ENCODE measurements at places on chromosomes 3 and 15. TPM values are rescaled to one million over a fixed set of nuclear protein-coding genes. Genes with fewer than 3 reads are reported as not detected.

- H3K4me1 ChIP-seq = peaks cover 6% of the 10 kb centered on the region
- H3K36me3 ChIP-seq = no peaks in the 10 kb centered on the region
- no peak for DNase-seq
- no peak overlapping the region for H3K27ac ChIP-seq
Observed at GRCh38 chr15:89435362-89435761, 61.0 kb downstream of the RHCG start.

CD80 gene
- total RNA-seq = not detected

GRCh38 chr3:40800343-40800742, 275.6 kb downstream of the ZNF621 start:
- peak; percentile 2 for DNase-seq
- H3K4me3 ChIP-seq = no peak overlapping the region
- no peak overlapping the region for H3K27ac ChIP-seq
- no peaks in the 10 kb centered on the region for H3K4me1 ChIP-seq
- no peaks in the 10 kb centered on the region for H3K36me3 ChIP-seq

DNA sequence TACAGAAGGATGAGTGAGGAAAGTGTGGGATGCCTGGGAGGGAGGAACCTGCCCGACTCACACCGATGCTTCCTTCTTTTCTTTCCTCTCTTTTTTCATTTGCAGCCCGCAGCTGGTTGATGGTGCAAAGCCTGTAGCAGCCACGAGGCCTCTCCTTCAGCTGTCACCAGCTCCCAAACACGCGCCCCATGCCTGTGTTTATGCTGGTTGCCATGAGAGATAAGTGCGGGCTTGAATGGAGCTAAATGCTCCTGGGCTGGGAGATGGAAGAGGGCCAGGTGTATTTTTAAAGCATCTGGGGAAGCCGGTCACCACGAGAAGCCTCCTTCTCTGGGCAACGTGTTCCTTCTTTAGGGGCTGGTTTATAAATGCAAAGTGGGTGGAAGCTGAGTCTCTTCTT, 9.3 kb downstream of the COLQ start:
- no peaks in the 10 kb centered on the region for H3K36me3 ChIP-seq
- H3K27ac ChIP-seq = no peak overlapping the region
- no peaks in the 10 kb centered on the region for H3K27me3 ChIP-seq
- no peaks in the 10 kb centered on the region for H3K4me1 ChIP-seq
- no peak for DNase-seq
- no peak overlapping the region for H3K4me3 ChIP-seq

GRCh38 chr3:72346526-72346926, 501.7 kb downstream of the SHQ1 start:
- H3K4me3 ChIP-seq = no peak overlapping the region
- peak overlapping the region; percentile 39 for H3K27ac ChIP-seq
- DNase-seq = peak; percentile 69
- H3K27me3 ChIP-seq = no peaks in the 10 kb centered on the region
- no peaks in the 10 kb centered on the region for H3K36me3 ChIP-seq

CLN6 gene
- total RNA-seq = 12.4 TPM

GRIP2 gene
- total RNA-seq = 4.0 TPM

GRCh38 chr15:64149424-64149823, 2.1 kb upstream of the SNX22 start:
- peaks cover 20% of the 10 kb centered on the region for H3K4me1 ChIP-seq
- no peak overlapping the region for H3K27ac ChIP-seq
- peaks cover 14% of the 10 kb centered on the region for H3K27me3 ChIP-seq
- DNase-seq = no peak
- H3K4me3 ChIP-seq = no peak overlapping the region
- H3K36me3 ChIP-seq = peaks cover 11% of the 10 kb centered on the region

DOCK3 gene
- total RNA-seq = 0.29 TPM

- H3K27me3 ChIP-seq = no peaks in the 10 kb centered on the region
- H3K4me1 ChIP-seq = no peaks in the 10 kb centered on the region
- no peak overlapping the region for H3K4me3 ChIP-seq
- H3K36me3 ChIP-seq = no peaks in the 10 kb centered on the region
- no peak for DNase-seq
Observed at GRCh38 chr3:5271372-5271683, 83.8 kb downstream of the EDEM1 start.

XCR1 gene
- total RNA-seq = not detected

GRCh38 chr3:4350789-4351163, 47.6 kb downstream of the SETMAR start:
- H3K27me3 ChIP-seq = no peaks in the 10 kb centered on the region
- H3K36me3 ChIP-seq = no peaks in the 10 kb centered on the region
- no peak for DNase-seq
- peaks cover 9% of the 10 kb centered on the region for H3K4me1 ChIP-seq
- H3K27ac ChIP-seq = peak overlapping the region; percentile 48

C3orf70 gene
- 0.08 TPM for total RNA-seq

DNA sequence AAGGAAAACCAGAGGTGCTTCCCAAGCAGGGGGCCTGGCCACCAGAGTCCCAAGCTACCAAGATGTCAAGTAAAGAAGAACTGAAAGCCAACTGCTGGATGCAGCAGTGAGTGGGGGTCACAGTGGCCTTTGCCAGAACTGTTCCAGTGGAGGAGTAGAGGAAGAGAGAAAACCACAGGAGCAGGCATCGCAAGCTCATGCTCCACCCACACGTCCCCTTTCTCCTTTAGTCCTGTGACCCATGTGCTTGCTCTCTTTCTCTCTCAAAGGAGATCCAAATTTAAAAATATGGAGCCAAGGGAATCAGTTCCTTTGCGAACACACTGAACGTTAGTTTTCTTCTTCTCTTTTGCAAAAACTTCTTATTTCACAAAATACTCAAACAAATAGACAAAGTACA, 12.4 kb upstream of the ABHD2 start:
- no peaks in the 10 kb centered on the region for H3K27me3 ChIP-seq
- no peaks in the 10 kb centered on the region for H3K4me1 ChIP-seq
- no peak overlapping the region for H3K27ac ChIP-seq
- H3K36me3 ChIP-seq = no peaks in the 10 kb centered on the region
- no peak overlapping the region for H3K4me3 ChIP-seq
- no peak for DNase-seq

DNA sequence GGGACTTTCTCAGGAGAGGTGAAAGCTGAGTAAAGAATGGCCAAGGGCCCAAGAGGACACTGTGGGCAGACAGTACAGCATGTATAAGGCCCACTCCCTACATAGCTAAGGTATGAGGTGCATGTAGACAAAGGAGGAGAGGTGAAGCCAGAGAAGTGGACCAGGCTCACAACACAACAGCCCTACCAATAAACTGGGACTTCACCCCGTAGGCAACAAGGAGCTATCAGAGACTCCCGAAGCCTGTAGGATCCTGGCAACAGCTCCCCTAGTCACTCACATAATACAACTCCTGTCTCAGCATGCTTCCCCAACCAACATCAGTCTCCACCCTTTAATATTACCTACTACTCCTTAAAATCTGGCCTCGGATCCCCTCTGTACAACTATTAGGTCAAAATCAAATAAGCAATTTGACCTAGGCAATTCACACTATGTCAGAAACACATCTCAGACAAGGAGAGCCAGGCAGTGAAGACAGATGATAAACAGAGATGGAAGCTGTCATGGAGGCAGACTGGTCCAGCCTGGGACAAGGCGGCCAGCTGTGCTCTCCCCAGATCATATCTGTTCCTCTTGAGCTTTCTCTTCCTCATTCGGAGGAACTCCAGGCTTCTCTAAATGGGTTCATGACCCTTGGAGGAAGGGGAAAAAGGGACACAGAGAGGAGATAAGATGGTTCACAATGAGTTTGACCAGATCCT, 1.4 kb downstream of the XXYLT1 start:
- H3K36me3 ChIP-seq = peaks cover 12% of the 10 kb centered on the region
- H3K4me3 ChIP-seq = peak overlapping the region; percentile 91
- no peaks in the 10 kb centered on the region for H3K27me3 ChIP-seq
- DNase-seq = no peak
- peaks cover 20% of the 10 kb centered on the region for H3K4me1 ChIP-seq

DNA sequence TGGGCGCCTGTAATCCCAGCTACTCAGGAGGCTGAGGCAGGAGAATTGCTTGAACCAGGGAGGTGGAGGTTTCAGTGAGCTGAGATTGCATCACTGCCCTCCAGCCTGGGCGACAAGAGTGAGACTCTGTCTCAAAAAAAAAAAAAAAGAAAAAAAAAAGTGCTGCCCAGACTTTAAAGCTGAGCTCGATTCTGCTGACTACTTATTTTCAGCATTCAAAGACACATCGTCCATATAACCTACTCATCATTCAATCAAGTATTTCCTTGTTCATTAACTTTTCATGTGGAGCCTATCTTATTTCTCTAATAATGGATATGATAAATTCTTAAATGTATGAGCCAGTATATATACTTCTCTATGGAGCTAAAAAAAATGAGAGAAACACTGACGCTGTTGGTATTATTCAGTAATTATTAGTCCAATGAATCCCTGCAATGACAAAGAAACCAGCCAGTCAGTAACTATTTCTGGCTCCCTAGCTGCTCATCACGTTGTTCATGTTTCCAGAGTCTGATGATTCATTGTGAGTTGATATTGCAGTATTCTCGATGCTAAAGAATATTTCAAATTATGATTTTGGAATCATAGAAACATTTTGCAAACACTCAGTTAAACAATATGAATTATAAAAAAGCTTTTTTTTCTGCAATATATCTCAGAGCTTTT, 111.9 kb downstream of the RAP2B start:
- no peaks in the 10 kb centered on the region for H3K36me3 ChIP-seq
- peaks cover 19% of the 10 kb centered on the region for H3K4me1 ChIP-seq
- no peak overlapping the region for H3K27ac ChIP-seq
- DNase-seq = no peak

DNA sequence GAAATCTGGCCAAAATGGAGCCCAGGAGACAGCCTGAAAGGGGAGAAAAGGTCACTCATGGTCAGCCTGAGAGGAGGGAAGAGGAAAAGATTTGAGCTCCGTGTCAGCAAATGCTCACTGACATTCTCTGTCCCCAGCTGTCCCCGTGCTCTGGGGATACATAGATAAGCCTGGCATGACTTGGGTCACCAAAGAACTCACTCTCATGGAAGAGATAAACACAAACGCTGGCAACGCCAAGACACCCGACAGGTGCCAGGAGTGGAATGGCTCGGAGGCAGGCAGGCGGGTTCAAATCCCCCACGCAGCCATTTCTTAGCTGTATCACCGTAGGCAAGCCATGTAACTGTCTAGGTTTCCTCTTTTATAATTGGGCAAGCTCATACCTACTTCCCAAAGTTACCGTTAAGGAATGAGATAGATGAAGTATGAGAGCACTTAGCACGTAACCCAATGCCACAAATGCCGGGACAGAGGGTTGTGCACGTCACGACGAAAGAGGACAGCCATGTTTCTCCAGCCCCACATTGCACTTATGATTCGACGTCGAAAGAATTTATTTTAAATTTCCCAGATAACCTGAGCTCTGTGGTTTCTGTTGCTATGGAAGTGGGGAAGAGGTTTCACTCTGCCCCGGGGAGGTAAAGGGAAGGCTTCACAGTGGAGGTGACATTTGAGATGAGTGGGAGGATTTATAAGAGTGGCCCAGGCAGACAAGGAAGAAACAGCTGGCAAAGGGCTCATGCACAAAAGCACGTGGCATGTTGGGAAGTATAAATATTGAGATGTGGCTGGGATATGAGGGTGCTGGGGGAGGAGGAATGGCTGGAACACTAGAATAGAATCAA, 41.4 kb upstream of the TSEN2 start:
- H3K27me3 ChIP-seq = no peaks in the 10 kb centered on the region
- no peak overlapping the region for H3K27ac ChIP-seq
- no peaks in the 10 kb centered on the region for H3K4me1 ChIP-seq
- DNase-seq = no peak

HIGD2B gene
- total RNA-seq = not detected

DNA sequence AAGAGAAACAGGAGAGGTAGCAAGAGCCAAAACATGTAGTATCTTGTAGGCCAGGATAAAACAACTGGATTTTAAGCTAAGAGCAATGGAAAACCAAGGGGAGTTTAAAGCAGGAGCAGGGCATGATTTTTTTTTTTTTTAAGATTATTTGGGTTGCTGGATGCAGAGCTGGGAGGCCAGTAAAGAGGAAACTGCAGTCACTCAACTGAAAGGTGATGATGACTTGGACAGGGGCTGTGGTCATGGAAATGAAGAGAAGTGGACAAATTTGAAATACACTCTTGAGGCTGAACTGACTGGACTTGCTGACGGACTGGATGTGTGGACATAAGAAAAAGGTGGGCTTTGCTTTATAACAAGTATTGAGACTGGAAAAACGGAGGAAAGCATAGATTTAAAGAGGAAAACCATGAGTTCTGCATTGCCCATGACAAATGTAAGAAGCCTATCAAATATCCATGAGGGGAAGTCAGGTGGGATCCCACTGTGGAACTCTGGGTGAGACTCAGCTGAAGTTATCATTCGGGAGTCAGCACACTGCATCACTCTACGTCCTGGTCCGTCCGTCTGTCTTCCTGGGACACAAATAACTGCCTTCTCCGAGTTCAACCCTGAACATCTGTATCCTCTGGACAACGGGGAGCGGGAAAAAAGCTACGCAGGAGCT, 688 bp downstream of the XPC start:
- H3K4me3 ChIP-seq = peak overlapping the region; percentile 84
- H3K4me1 ChIP-seq = peaks cover 16% of the 10 kb centered on the region
- peak overlapping the region; percentile 92 for H3K27ac ChIP-seq
- no peaks in the 10 kb centered on the region for H3K27me3 ChIP-seq
- peaks cover 25% of the 10 kb centered on the region for H3K36me3 ChIP-seq

MUC4 gene
- total RNA-seq = not detected

GRCh38 chr3:99872923-99873254, 55.2 kb downstream of the CMSS1 start:
- no peak overlapping the region for H3K4me3 ChIP-seq
- H3K36me3 ChIP-seq = peaks cover 67% of the 10 kb centered on the region
- peaks cover 54% of the 10 kb centered on the region for H3K4me1 ChIP-seq
- no peak for DNase-seq

DNA sequence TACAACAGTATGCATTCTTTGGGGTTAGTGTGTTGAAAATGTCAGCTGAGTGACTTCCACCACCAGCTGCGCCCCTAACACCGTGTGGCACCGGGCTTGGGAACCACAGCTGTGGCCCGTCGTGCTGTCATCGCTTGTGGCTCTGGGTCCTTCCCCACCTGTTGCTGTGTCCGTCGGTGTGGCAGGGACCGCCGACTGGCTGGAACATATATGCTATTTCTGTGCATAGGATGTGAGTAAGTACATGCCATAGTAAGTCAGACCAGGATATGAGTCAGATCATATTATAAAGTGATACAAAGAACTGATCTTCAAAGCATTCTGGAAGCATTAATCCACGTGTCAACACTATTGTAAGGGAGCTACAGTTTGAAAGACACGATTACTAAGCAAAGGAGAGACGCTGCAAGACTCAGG, 31.9 kb downstream of the EHD4 start:
- H3K4me1 ChIP-seq = peaks cover 71% of the 10 kb centered on the region
- peak overlapping the region; percentile 36 for H3K27ac ChIP-seq
- H3K27me3 ChIP-seq = no peaks in the 10 kb centered on the region
- peak; percentile 60 for DNase-seq
- peaks cover 53% of the 10 kb centered on the region for H3K36me3 ChIP-seq
- no peak overlapping the region for H3K4me3 ChIP-seq

GRCh38 chr3:102265720-102266119, 169.1 kb upstream of the ZPLD1 start:
- no peaks in the 10 kb centered on the region for H3K4me1 ChIP-seq
- H3K36me3 ChIP-seq = no peaks in the 10 kb centered on the region
- no peaks in the 10 kb centered on the region for H3K27me3 ChIP-seq
- DNase-seq = no peak
- H3K27ac ChIP-seq = no peak overlapping the region

GRCh38 chr3:59411694-59412093, 361.9 kb upstream of the CFAP20DC start:
- H3K27me3 ChIP-seq = no peaks in the 10 kb centered on the region
- DNase-seq = no peak
- H3K4me1 ChIP-seq = peaks cover 6% of the 10 kb centered on the region
- H3K4me3 ChIP-seq = no peak overlapping the region

Data from SJSA1 (cell line).